ENCODE measurements at places on chromosomes 1 and 21. TPM values are rescaled to one million over a fixed set of nuclear protein-coding genes. Genes with fewer than 3 reads are reported as not detected.
A peak's percentile ranks its signal among the peaks of the same experiment; 100 is the strongest.

AUNIP gene
- 0.21 TPM for total RNA-seq

RASAL2 gene
- total RNA-seq: 34.8 TPM

CCSAP gene
- total RNA-seq: 11.1 TPM

OPTC gene
- total RNA-seq: not detected

KRTAP20-1 gene
- total RNA-seq: not detected

PTPN22 gene
- total RNA-seq: 7.0 TPM

LMO4 gene
- 96.4 TPM for total RNA-seq

CSMD2 gene
- total RNA-seq: 0.11 TPM

OR2T2 gene
- total RNA-seq: not detected

PLEKHG5 gene
- total RNA-seq: 22.9 TPM

EVA1C gene
- total RNA-seq: 59.0 TPM

TRIM67 gene
- total RNA-seq: 0.09 TPM

DNA sequence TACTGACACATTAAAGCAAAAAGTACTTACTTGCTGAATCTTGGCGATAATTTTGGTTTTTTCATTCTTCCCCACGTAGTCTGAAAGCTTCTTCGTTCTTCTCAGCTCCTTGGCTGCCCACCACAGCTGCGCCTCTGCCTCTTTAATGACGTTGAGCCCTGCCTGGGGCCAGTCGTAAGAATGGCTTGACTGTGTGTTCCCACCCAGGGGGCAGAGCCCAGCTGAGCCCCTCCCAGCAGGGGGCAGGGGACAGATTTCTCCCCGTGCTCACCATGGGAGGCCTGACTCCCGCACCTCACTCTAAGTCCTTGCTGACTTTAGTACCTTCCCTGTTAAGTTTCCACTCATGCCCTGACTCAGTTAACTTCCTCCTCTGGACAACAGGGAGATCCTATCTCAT lies 9.0 kb downstream of the CFAP298 start:
- no peak for DNase-seq

DNA sequence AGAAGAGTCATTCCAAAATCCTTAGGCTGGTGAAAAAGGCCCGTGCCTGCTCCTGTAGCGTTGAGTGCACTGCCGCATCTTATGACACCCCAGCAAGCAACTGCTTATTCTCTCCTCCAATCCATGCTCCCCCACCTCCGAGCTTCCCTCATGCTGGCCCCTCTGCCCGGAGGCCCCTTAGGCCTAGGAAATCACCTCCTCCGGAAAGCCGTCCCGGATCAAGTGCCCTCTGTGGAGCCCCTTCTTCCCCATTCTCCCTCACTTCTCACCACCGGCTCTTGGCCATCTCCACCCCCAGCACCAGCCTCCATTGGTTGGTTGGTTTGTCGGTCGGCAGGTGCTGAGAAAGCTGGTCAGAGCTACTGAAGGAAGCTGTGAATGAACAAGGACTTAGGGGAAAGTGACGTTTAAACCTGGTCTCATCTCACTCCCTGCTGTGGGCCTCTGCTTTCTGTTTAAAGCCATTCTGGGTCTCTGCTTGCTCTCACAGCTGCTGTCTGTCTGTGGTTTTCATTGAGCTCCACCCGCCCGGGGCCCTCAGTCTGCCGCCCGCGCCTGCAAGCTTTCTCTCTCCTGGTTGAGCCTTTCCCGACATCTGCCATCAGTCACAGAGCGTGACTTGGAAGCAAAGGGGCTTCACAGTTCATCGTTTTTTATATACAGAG lies 122.2 kb downstream of the KCNN3 start:
- DNase-seq: peak; percentile 66

- no peak for DNase-seq
Measured at GRCh38 chr1:12434686-12435085, 183.3 kb downstream of the DHRS3 start.

GRCh38 chr1:168101336-168101735 lies 35.4 kb downstream of the GPR161 start:
- no peak for DNase-seq

DNA sequence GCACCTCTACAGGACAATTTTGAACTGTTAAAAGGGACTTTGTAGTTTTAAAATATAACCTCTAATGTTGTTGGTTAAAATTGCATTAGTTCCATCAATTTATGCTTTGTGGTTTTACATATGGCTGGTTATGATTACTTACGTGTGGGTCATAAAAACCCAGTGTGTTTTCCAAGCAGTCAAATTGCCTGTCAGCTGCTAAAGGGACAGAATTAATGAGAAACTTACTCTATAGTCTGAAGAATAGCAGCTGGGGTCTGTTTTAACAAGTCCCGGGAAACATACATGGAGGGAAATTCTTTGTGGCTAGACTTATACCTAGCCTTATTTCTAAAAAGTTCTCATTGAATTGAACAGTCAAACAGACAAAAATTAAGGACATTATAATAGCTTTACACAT lies 820.9 kb upstream of the ADGRL4 start:
- no peak for DNase-seq

DNA sequence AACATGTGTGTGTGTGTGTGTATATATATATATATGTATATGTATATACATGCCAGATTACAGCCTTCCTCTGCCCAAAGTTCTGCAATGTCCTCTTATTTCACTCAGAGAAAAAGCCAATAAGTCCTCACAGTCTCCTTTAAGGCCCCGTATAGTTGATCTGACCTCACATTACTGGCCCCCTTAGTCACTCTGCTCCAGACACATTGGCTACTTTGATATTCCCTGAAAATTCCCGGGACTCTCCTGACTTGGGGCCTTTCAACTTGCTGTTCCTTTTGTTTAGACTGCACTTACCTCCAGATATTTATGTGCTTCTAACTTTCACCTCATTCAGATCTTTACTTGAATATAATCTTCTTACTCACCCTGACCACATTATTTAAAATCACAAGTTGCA lies 4.2 kb upstream of the BSDC1 start:
- no peak for DNase-seq

GRCh38 chr1:115678141-115678540 lies 36.4 kb downstream of the VANGL1 start:
- no peak for DNase-seq

- peak; percentile 75 for DNase-seq
Measured at GRCh38 chr1:61741711-61742619, at the start of gene PATJ. Gene PATJ, plus strand, starts transcription at chr1:61742480. Its CDS starts 20,413 bp downstream, at chr1:61762893.

DNA sequence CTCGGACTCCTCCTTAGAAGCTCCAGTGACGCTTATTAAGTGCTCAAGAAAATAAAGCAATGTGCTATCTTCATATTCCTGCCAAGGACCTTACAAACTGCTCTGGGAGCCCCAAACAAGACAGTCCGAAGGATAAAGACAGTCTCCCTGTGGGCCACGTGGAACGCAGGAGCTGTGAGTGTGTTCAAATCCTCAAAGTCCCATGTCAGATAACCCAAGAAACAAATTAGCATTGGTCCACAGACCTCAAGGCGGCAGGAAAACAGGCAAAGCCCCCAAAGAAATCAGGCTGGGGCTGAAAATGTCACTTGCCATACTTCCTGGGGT lies 3.0 kb upstream of the NAV1 start:
- DNase-seq: no peak

- no peak for DNase-seq
Measured at GRCh38 chr1:215076322-215076721, 6.2 kb upstream of the KCNK2 start.

DNA sequence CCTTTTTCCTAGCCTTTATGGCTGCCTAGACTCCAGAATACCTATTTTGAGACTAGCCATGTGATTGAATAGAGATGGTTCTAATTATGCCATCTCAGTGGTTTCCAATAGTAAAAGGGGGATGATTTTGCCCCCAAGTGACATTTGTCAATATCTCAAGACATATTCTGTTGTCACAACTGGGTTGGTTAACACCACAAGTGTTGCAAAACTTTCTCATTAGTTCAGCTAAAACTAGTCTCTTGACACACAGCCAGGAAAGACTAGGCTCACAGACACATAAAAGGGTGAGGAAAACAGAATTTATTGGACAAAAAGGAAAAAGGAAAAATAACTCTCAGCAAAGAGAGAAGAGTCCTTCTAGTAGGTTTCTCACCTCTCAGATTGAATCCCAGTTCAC lies 39.9 kb upstream of the GBP5 start:
- DNase-seq: no peak

- DNase-seq: no peak
Measured at GRCh38 chr1:30764396-30764795, 6.8 kb upstream of the LAPTM5 start.

DNA sequence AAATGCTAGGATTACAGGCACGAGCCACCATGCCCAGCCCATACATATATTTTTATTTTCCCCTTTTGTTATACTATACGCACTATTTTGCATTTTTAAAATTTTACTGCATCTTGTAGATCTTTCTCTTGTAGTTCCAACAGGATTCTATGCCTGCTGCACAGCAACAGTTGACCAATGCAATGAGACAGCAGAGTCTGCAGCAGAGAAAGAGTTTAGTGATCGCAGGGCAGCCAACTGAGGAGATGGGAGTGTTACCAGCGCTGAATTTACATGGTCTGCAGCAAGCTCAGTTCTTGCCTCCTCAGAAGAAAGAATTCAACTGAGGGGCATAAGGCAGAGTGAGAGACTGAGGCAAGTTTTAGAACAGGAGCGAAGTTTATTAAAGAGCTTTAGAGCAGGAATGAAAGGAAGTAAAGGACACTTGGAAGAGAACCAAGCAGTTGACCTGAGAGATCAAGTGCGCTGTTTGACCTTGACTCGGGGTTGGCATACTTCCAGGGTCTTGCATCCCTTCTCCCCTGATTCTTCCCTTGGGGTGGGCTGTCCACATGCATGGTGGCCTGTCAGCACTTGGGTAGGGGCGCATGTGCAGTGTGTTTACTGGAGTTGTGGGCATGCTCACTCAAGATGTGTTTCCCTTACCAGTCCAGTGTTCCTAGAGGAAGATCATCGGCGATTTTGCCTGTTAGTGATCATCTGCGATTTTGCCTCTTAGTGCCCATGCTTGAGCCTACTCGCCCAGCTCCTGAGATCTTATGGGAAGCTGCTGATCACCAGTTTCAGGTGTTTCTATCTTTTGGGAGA lies 4.1 kb upstream of the MTOR start:
- DNase-seq: no peak

DNA sequence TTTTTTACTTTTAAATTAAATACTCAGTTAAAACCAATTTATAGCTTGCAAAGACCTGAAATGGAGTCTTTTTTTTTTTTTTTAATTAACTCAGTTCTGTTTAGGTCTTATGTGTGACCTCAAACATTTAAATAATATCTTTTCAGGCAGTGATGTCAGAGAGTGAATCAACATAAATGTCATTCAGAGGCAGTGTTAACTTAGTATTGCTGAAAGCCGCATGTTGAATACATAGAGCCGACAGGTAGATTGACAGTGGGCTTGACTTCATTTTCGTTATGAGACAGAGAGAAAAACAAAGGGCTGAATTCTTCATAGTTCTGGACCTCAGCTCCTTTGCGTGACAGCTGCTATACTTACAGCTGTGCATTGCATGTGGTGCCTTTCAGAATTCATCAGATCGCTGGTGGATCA lies 51.5 kb downstream of the PRDM2 start:
- DNase-seq: peak; percentile 10

DNA sequence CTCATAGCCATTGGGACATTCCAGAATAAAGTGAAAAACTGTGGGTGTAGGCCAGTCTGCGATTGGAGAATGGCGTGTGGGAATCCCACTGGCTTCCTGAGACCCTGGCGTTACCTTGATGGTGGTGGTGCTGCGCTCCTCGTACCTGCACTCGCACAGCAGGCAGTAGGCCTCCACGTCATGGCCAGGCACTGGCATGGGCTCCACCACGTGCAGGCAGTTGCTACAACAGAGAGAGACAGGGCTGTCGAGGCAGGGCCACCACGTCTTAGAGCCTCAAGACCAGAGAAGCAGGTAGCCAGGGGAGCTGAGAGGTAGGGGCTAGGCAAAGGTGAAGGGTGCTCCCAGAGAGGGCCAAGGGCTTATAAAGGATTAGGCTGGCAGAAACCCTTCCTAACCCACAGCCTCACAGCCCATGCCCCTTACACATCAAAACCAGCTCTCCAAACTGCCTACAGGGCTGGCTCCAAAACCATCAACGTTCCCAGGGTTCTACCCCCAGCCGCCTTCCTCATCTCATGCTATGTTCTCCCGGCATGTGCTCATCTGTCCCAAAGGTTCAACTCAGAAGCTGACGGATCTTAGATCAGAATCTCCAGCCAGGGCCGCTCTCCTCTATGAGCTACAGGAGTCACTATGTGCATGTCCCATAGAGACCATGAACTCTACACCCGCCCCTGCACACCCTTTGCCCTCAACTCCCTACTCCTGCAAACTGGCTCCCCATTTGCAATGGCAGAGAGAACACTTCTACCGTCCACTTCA lies 7.5 kb downstream of the TMEM9 start:
- DNase-seq: no peak

- DNase-seq: no peak
Measured at GRCh38 chr21:41510500-41510899, 2.5 kb upstream of the TMPRSS2 start.

DNA sequence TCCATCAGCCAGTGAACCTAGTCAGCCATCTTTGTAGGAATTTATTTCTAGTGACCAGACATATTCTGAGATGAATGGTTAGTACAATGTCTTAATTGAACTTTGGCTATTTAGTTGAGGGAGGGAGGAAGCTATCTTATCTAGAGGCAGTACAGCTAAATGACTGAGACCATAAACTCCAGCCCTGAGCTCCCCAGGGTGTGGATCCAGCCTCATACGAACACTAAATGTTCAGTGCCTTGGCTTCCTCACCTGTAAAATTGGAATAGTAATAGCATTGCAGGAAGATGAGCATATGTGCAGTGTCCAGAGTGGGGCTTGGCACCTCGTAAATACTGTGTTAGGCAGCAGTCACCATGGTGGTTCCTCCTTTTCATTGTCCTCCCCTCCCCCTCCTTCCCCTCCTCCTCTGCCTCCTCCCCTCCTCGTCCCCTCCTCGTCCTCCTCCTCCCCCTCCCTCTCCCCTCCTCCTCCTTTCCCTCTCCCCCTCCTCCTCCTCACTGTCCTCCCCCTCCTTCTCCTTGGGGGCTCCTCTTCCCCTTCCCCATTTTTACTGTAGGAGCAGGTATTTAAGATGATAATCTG lies 108.2 kb downstream of the GALNT2 start:
- DNase-seq: no peak

DNA sequence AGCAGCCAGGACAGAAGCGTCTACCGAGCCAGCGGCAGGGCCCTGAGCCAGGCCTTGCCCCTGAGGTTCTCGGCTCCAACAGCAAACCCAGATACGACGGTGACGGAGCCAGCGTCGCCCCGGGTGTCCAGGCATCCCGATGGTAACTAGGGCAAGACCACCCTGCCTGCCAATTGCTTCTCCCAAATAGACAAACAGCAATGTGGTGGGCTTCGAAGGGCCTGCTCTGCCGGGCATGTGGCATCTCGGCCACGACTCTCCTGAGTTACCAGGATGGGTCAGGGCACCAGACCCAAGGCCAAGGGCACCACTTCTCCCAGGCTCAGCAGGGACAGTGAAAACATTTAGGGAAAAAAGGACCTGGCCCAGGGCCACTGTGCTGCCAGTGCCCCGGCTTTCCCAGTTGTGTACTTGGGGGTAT lies 3.2 kb upstream of the ACTRT2 start:
- DNase-seq: no peak

DNA sequence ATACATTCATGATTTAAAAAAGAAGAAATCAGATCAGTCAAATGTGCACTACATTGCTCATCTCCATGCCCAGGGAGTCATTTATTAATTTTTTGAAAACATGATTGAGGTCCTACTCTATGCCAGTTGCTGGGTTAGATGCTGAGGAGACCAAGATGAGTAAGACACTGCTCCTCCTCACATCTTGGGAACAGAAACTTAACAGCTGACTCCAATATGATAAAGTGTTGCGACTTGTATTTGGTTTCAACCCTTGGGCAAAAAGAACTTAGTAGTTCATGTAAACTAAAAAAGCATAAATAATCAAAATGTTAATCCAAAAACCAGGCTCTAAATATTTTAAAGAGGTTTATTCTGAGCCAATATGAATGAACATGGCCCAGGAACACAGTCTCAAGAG lies 56.9 kb downstream of the OPTC start:
- no peak for DNase-seq
